ENCODE measurements at places on chromosomes 13 and 19.

- DNase-seq = no peak
Observed at GRCh38 chr13:42014119-42014518, 34.3 kb upstream of the DGKH start.

DNA sequence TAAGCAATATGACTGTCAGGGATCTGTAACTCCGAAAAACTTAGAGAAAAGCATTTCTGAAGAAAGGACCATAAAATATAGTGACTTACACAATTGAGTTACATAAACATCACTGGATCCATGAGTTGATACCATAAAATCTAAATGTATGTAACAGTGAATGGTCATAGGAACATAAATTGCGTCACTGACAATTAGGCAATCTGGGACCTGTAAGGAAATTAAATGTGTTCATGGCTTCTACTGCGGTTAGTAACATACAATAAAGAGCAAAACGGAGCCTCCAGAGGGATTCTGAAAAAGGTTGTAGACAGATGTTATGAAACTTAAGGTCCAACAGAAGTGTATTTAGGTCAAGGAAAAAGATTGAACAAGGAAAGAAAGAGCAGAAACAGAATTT, 27.1 kb downstream of the POU4F1 start:
- no peak for DNase-seq

DNA sequence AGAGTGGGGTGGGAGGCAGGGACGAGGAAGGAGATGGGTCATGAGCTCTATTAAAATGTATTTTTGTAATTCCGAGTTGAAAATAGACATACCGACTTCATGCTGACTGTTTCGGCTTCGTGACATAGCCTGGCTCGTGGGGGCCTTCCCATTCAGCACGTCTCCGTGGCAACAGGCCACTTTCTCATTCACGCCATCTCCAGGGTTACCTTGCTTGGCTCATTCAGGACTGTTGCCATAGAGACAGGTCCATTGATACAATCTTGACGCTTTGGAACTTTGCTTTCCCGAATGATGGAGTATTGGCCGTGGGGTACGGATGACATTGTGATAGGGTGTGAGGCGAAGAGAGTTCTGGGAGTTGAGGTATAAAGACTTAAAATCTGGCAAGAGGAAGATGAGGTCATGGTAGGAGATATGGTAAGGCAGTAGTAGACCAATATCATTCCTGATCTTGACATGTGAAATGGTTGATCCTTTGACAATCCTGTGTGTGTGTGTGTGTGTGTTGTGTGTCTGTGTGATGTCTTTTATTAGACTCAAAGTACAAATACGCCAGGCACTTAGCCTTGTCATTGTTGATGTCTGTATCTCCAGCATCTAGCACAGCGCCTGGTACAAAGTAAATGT, 97.3 kb downstream of the CACNA1A start:
- DNase-seq = no peak

DNA sequence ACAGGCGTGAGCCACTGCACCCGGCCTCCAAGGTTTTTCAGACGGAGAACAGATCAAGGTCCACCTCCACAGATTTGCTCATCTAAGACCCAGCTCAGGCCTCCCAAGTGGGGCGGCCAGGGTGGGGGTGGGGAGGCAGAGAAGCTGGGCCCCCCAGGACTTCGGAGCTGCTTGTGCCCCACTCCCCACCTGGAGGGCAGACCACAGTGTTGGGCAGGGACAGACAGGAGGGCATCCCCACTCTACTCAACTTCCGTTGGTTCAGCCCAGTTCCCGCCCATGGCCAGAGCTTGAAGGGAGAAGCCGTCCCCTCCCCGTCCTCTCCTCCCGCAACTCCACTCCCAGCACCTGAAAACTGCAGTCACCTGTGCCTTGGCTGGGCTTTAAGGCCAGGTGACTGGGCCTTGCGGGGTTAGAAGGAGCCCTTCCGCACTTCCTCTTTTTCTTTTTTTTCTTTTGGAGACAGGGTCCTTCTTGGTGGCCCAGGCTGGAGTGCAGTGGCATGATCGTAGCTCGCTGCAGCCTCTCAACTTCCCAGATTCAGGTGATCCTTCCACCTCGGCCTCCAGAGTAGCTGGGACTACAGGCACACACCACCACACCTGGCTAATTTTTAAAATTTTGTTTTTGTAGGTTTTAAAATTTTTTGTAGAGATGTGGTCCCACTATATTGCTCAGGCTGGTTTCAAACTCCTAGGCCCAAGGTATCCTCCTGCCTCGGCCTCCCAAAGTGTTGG, 734 bp upstream of the LRRC8E start:
- no peak for DNase-seq

DNA sequence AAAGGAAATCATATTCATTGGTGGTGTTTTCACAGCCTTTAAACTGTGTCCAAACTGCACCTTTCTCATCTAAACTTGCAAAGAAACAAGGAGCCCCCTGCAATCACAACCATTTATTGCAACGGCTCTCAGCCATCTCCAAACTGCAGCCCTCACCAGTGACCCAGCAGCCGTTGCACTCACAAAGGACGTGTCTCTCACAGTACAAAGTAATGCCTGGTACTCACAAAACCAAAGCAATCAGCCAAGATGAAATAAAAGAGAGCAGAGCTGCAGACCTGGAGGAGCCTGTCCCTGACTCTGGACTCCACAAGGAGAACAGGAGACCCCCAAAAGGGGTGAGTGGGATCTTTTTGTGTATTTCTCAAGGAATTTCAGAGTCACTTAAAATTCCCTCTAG, 20.2 kb upstream of the CEACAM21 start:
- DNase-seq = no peak

DNA sequence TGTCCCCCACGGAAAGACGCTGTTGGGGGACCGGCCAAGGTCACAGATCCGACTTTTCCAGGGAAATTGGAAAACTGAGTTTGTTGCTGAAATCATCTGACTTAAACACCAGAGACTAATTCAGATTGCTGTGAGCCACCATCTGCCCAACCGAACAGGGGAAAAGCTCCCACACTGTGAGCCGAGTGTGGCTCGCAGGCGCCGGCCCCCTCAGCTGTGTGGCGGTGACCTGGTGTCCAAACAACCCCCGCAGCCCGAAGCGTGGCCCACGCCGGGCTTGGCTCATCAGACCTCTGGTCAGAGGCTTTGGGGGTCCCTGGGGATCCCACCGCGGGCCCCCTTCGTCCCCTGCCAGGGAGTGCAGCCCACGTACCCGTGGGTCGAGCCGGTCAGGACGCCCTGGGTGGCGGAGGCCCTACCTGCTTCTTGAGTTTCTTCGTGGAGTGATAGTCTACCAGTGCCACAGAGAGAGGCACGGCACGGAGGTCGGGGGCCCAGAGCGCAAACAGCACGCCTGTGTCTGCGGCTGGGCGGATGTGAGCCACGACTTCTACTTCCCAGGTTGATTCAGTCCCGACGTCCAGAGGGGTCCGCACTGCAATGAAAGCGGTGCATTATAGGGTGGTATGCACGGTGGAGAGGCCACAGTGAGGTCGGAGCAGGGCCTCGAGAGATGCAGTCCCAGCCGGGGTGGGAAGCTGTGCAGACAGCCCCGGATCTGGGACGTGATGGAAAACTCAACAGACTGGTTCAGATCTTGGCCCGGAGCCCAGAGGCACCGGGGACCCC, 40.7 kb downstream of the GAS6 start:
- DNase-seq = no peak

- DNase-seq = no peak
Observed at GRCh38 chr13:46831588-46832194, 34.7 kb upstream of the ESD start.

DNA sequence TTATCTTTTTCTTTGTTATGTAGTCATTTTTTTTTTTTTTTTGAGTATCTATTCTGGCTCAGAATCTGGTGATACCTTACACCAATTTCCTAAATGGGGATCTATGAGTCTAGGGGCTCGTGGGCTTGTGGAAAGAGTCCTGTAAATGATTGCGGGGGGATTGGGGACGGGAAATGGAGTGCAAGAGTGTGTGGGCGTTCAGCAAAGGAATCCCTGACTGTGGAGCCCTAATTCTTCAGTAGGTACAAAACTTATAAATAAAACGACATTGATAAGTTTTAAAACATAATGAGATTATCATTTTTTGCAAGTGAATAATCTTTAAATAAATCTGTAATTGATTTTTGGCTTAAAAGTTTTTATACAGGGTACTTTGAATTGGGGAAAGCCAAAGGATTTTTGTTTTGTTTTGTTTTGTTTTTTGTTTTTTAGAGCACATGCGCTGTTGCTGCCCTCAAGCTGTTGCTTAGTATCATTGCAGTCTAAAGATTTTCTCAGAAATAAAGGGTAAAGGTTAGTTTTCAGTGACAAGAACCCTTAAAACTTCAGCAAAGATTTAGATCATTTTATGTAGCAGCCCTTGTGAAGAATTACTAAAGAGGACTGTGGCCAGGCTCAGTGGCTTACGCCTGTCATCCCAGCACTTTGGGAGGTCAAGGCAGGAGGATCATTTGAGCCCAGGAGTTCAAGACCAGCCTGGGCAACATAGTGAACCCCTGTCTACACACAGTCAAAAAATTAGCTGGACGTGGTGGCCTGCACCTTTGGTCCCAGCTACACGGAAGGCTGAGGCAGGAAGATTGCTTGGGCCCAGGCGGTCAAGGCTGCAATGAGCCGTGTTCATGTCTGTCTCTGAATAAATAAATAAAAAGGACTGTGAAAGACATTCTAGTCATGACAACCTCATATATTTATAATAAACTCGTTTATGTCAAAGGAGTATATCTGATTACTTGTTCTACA, 1.7 kb downstream of the ERCC5 start:
- DNase-seq = no peak

DNA sequence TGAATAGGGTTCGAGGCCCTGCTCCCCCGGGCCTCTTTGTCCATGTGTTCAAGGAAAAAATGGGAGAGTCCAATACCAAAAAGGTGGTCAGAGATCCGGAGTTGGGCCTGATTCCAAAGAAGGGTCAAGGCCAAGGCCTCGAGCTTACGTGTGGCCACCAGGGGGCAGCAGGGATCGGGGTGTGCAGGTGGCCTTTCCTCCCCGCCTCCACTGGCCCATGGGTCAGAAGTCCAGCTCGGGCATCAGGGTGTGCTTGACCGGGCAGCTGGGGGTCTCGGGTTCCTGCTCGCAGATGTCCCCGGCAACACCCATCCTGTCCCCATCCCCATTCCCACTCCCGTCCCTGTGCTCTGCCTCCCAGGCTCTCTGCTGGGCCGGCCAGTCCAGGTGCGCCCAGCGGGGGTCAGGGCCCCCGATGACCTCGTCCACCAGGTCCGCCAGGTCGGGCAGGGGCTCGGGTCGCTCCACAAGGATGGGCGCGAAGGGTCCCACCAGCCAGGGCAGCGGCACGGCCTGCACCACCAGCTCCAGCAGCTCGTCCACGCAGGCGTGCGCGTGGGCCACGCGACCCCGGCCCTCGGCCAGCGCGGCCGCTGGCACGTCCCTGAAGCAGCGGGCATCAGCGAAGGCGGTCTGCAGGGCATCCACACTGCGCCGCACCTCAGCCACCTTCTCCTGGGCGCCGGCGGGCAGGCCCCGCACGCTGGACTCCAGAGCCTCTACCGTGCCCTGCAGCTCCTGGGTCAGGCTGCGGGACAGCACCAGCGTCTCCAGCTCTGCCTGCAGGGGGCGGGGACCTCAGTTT, 5.2 kb upstream of the PLIN4 start:
- peak; percentile 12 for DNase-seq

Measured in stimulated activated CD4-positive, alpha-beta T cell treated with anti-CD3 and anti-CD28 coated beads, TNF-alpha, amount 100 ng/mL, for 1 hour (primary cell).